ENCODE measurements at places on chromosomes 3 and 15. TPM values are rescaled to one million over a fixed set of nuclear protein-coding genes. Genes with fewer than 3 reads are reported as not detected.
A peak's percentile ranks its signal among the peaks of the same experiment; 100 is the strongest.

DNA sequence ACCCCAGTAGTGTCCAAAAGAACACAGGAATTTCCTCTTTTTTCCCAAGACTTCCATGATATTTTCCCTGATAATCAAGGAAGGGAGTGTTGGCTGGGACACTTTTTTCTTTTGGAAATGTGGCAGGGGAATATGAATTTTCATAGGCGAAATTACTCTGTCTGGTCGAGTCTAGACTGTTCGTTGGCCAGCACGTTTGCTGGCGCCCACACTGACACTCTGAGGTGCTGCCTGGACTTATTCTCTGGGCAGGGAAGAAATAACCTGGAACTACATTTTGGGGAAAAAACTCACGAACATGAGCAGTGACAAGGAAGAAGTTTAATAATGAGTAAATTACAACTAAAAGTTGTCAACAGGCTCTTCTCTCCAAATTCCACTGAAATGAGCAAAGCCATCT, 209.3 kb upstream of the CTDSPL start:
- H3K4me3 ChIP-seq = no peak overlapping the region
- no peaks in the 10 kb centered on the region for H3K27me3 ChIP-seq
- peaks cover 4% of the 10 kb centered on the region for H3K4me1 ChIP-seq
- peak overlapping the region; percentile 27 for H3K27ac ChIP-seq

- no peaks in the 10 kb centered on the region for H3K27me3 ChIP-seq
- DNase-seq = no peak
- no peaks in the 10 kb centered on the region for H3K36me3 ChIP-seq
- H3K4me1 ChIP-seq = peaks cover 24% of the 10 kb centered on the region
- H3K27ac ChIP-seq = no peak overlapping the region
These were observed 3.8 kb downstream of the IL1RAP start for GRCh38 chr3:190517687-190518086.

DNA sequence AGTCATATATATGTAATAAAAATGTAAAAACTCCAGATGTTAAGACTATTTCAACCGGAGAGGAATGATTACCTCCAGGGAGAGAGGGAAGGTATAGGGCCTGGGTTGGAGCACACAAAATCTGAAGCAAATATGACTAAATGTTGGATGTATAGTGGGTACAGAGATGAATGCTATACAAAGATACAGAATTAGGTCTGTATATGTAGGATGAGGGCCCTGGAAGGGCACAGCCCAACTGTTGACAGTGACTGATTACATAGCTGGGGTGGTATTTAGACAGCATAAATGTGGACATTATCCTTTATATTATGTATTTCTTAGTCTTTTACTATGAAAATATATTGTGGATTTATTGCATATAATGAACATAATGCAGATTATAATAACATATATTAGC, 94.4 kb upstream of the SPATA12 start:
- DNase-seq = no peak
- no peak overlapping the region for H3K27ac ChIP-seq
- H3K4me1 ChIP-seq = peaks cover 14% of the 10 kb centered on the region
- no peak overlapping the region for H3K4me3 ChIP-seq

Gene TEX55
- total RNA-seq = not detected

DNA sequence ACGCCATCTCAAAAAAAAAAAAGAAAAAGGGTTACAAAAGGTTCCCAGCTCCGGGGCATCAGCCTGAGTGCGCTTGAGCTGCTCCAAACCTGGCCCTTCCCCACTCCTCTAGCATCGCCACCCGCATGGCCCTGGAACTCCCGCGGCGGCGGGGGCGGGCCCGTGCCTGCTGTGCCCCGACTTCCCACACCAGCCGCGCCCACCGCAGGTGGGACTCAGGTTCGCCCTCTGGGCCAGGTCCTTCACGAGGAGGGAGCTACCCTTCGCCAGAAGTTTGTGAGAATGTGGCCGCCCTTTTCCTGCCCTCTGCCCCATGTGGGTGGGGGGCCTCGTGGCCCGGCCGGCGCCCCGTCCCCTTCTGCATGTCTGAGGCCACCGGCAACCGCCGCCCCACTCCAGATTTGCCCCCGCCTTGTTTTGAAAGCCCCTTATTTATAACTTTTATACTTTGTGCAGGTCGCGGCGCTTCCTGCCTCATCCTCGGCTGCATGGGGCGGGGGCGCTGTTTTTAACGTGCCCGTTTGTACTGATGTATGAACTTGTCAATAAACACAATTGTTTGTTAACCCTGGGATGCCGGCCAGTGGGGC, 507 bp upstream of the JMJD7 start:
- peaks cover 20% of the 10 kb centered on the region for H3K4me1 ChIP-seq
- H3K27me3 ChIP-seq = no peaks in the 10 kb centered on the region
- H3K27ac ChIP-seq = peak overlapping the region; percentile 82
- peak overlapping the region; percentile 76 for H3K4me3 ChIP-seq

DNA sequence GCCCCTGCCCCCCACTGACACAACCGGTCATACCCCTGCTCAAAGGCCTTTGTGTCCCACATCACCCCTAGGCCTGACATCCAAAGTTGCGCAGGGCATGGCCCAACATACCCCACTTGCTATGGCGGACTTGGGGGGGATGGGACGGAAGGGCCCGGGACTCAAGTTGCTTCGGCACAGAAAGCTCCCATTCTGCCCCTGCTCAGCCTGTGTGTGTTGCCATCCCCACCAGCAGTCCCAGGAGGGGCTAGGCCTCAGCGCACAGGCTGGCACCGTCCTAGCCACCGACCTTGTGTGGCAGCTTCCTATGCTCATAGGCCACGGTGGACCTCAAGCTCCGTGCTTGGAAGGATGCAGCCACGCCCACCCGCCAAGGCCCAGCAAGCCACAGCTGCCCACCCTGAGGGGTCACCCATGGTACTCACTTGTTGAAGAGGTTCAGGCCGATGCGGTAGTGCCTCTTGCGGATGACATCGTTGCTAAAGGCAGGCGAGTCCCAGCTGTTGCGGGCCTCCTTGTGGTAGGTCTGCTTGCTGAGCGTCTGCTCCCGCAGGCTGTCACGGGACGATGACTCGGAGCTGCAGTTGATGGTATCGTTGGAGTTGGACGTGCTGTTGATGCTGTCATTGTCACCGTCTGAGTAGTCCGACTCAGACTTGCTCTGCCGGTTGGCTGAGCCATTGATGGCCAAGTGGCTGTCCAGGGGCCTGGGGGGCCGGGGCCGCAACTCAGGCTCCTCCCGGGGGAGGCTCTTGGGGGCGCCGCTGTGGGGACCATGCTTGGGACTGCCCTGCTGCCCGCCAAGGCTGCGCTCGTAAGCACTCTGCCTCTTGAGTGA, 93.9 kb upstream of the RPL32 start:
- H3K36me3 ChIP-seq = peaks cover 24% of the 10 kb centered on the region
- H3K27me3 ChIP-seq = no peaks in the 10 kb centered on the region
- peak overlapping the region; percentile 83 for H3K27ac ChIP-seq

Gene VILL
- total RNA-seq = 2.9 TPM

Gene ANKUB1
- not detected for total RNA-seq

- no peaks in the 10 kb centered on the region for H3K27me3 ChIP-seq
- H3K36me3 ChIP-seq = no peaks in the 10 kb centered on the region
- peak; percentile 26 for DNase-seq
- peaks cover 95% of the 10 kb centered on the region for H3K4me1 ChIP-seq
These were observed 76.8 kb downstream of the ADCY5 start for GRCh38 chr3:123371859-123372685.

DNA sequence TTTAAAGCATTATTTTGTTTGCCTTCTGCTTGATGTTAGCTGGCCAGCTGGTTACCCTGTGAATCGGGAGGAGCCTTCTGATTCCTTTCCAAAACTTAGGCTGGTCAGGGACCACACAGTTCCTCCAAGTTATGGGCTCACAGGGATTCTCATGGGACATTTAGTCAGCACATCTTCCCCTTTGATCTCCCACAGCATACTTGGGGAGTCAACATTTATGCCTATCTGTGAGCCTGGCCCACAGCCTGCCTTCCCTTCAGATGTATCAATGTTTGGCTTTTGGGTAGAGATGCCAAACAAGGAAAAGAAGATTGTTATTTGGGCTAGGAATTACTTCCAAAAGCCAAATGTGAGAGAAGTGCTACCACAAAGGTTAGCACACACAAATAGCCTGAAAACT, 32.6 kb upstream of the DCP1A start:
- peaks cover 3% of the 10 kb centered on the region for H3K27me3 ChIP-seq
- no peak overlapping the region for H3K4me3 ChIP-seq
- no peak overlapping the region for H3K27ac ChIP-seq
- no peaks in the 10 kb centered on the region for H3K36me3 ChIP-seq
- H3K4me1 ChIP-seq = no peaks in the 10 kb centered on the region

Gene DBR1
- total RNA-seq = 9.4 TPM

DNA sequence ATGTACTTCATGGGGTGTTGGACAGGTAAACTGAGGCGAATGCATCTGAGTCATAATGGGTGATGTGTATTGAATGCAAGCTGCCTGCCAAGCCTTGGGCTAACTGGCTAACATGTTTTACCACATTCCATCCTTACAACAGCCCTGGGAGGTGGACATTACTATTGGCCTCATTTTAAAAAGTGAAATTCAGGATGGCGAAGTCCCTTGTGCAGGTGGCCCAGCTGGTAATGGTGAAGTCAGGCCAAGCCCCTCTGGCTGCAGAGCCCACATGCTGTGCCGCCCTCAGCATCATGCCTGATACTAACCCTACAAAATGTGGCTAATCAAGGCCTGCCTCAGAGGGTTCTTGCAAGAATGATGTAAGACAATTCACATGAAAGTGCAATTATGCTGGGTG, 60.0 kb upstream of the CHD2 start:
- no peaks in the 10 kb centered on the region for H3K36me3 ChIP-seq
- H3K27ac ChIP-seq = no peak overlapping the region
- peaks cover 9% of the 10 kb centered on the region for H3K4me1 ChIP-seq
- H3K4me3 ChIP-seq = no peak overlapping the region
- no peaks in the 10 kb centered on the region for H3K27me3 ChIP-seq

Gene ANKRD63
- total RNA-seq = not detected

DNA sequence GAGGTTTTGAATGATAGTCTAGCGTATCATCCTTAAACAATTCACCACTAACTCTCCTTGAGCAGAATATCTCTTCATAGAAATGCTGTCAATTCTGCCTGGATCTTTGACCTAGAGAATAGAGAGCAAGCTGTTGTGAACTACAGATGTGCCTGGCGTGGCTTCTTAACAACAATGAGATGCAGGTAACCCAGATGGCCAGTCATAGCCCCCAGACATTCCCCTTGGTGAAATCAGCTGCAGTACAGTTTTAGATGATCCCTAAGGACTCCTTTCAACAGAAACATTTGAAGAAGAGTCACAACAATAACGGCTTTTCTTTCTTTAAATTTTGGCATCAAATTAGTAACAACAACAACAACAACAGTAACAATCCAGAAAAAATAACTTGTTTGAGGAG, 1041.3 kb downstream of the ROBO1 start:
- no peak for DNase-seq
- no peaks in the 10 kb centered on the region for H3K27me3 ChIP-seq
- H3K27ac ChIP-seq = no peak overlapping the region
- no peak overlapping the region for H3K4me3 ChIP-seq

Gene CX3CR1
- total RNA-seq = 2.1 TPM

GRCh38 chr15:56342653-56343052, 22.6 kb upstream of the TEX9 start:
- H3K27ac ChIP-seq = no peak overlapping the region
- no peaks in the 10 kb centered on the region for H3K27me3 ChIP-seq
- H3K36me3 ChIP-seq = no peaks in the 10 kb centered on the region
- H3K4me1 ChIP-seq = no peaks in the 10 kb centered on the region
- no peak for DNase-seq

Gene ACSBG1
- 1.2 TPM for total RNA-seq

- no peaks in the 10 kb centered on the region for H3K36me3 ChIP-seq
- no peak for DNase-seq
- H3K27me3 ChIP-seq = no peaks in the 10 kb centered on the region
- no peak overlapping the region for H3K4me3 ChIP-seq
These were observed 134.3 kb downstream of the POLQ start for GRCh38 chr3:121411523-121411922.

Gene SLC12A1
- total RNA-seq = not detected

DNA sequence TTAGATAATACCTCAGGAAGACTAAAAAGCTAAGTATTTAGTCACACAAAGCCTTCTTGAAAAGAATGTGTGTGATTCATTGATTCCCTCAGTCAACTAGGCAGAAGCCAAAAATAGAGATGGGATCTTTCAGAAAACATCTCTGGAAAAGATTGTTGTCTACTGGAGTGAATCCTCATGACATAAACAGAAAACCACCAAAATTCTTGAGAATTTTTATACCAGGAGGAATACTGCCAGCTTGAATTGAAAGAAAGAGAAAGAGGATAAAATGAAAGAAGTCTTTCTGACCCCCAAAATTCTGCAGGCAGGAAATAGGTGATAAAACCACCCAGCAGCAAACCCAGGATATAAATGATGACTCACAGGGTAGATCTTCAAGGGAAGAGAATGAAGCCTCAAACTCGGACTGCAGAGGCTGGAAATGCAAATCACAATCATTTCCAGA, 363.1 kb upstream of the PLSCR5 start:
- H3K27ac ChIP-seq = no peak overlapping the region
- no peak overlapping the region for H3K4me3 ChIP-seq
- DNase-seq = no peak
- H3K4me1 ChIP-seq = no peaks in the 10 kb centered on the region
- H3K36me3 ChIP-seq = no peaks in the 10 kb centered on the region
- H3K27me3 ChIP-seq = no peaks in the 10 kb centered on the region

Gene ITIH4
- 4.3 TPM for total RNA-seq

- H3K4me3 ChIP-seq = no peak overlapping the region
- no peaks in the 10 kb centered on the region for H3K4me1 ChIP-seq
- DNase-seq = no peak
- H3K27me3 ChIP-seq = peaks cover 6% of the 10 kb centered on the region
- no peaks in the 10 kb centered on the region for H3K36me3 ChIP-seq
- no peak overlapping the region for H3K27ac ChIP-seq
These were observed 11.8 kb upstream of the CSTA start for GRCh38 chr3:122313281-122313680.

- no peaks in the 10 kb centered on the region for H3K4me1 ChIP-seq
- no peak overlapping the region for H3K27ac ChIP-seq
- H3K27me3 ChIP-seq = no peaks in the 10 kb centered on the region
- DNase-seq = no peak
These were observed 53.4 kb downstream of the LARS2 start for GRCh38 chr3:45441584-45442310.

Gene DUOXA2
- total RNA-seq = not detected

DNA sequence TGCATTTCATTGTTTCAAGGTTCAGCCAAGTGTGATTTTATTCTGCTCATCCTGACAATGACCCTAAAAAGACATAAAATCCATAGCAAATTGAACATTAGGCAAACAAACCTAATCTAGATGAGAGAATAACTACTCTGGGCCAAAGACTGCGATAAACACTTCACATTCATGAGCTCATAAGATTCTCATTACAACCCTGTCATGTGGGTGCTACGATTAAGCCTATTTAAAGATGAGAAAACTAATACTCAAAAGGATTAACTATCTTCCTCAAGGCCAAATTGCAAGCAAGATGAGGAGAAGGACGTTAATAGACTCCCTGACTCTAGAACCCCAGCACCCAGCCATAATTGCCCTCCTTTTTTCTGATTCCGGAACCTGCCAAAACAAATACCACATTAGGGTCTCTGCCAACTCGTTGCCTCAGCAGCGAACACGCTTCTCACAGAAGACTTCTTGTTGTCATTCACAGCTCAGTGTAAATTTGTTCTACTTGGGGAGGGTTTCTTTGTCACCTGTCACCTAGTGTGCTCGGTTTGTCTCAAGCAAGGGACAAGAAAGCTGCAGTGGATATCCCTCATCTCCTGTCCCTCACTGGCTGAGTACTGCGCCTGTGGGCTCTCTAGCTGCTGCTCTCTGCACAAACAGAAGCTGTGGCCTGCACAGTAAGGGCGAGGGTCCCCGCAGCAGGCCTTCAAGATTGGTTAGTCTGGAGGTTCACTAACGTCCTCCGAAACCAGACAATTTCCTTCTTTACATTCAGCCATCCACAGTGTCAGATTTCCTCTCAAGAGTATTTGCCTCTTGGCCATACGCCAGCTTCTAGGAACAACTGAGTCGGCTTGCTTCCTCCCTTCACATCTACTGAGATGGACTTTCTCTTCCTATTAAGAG, 200.0 kb upstream of the UBE2E2 start:
- peak; percentile 26 for DNase-seq
- no peak overlapping the region for H3K27ac ChIP-seq
- H3K27me3 ChIP-seq = no peaks in the 10 kb centered on the region
- no peak overlapping the region for H3K4me3 ChIP-seq
